Calu3 (cell line): ENCODE measurements at places on chromosomes 7 and 10. TPM values are rescaled to one million over a fixed set of nuclear protein-coding genes. Genes with fewer than 3 reads are reported as not detected.

Gene FAM3C
- 178 and 206 TPM in 2 replicates for total RNA-seq

DNA sequence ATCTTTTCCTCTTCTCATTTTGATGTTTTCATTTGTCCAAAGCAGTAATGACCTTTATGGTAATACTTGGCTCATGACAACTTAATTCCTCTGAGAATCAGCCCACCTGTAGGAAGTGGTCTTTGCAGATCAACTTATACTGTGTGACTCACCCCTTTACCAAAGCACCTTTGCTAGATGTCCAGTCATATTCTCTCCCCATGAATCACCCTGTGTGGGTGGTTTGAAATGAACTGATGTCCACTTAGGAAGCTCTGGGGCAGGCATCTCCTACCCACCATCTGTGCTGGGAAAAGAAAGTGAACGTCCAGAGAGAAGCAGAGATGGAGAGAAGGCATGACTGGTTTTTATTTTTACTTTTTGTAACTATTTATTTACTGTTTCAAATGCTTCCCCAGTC is 410.3 kb downstream of the KIF20B start:
- H3K4me1 ChIP-seq = no peaks in the 10 kb centered on the region
- no peaks in the 10 kb centered on the region for H3K27me3 ChIP-seq
- H3K27ac ChIP-seq = no peak overlapping the region
- DNase-seq = no peak

- no peak overlapping the region for H3K4me3 ChIP-seq
- no peak overlapping the region for H3K27ac ChIP-seq
- no peaks in the 10 kb centered on the region for H3K27me3 ChIP-seq
These were observed 16.2 kb downstream of the FGFBP3 start for GRCh38 chr10:91893051-91893450.

DNA sequence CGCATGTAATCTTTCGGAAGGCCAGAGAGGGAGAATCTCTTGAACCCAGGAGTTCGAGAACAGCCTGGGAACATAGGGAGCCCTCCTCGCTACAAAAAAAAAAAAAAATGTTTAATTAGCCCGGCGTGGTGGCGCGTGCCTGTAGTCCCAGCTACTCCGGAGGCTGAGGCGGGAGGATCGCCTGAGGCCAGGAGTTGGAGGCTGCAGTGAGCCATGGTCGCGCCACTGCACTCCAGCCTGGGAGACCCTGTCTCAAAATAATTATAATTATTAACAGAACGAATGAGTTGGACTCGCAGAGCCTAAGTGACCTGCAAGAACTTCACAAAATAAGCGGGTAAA is 794 bp downstream of the PCGF6 start:
- DNase-seq = no peak
- peaks cover 16% of the 10 kb centered on the region for H3K36me3 ChIP-seq
- H3K4me3 ChIP-seq = peak overlapping the region; percentile 90
- H3K27ac ChIP-seq = no peak overlapping the region
- no peaks in the 10 kb centered on the region for H3K4me1 ChIP-seq
- H3K27me3 ChIP-seq = no peaks in the 10 kb centered on the region

GRCh38 chr7:128914566-128915151 is 4.2 kb upstream of the KCP start:
- DNase-seq = no peak
- H3K27ac ChIP-seq = no peak overlapping the region
- H3K27me3 ChIP-seq = peaks cover 67% of the 10 kb centered on the region
- H3K36me3 ChIP-seq = no peaks in the 10 kb centered on the region
- H3K4me1 ChIP-seq = peaks cover 28% of the 10 kb centered on the region
